ENCODE measurements at places on chromosomes 16 and 17.

DNA sequence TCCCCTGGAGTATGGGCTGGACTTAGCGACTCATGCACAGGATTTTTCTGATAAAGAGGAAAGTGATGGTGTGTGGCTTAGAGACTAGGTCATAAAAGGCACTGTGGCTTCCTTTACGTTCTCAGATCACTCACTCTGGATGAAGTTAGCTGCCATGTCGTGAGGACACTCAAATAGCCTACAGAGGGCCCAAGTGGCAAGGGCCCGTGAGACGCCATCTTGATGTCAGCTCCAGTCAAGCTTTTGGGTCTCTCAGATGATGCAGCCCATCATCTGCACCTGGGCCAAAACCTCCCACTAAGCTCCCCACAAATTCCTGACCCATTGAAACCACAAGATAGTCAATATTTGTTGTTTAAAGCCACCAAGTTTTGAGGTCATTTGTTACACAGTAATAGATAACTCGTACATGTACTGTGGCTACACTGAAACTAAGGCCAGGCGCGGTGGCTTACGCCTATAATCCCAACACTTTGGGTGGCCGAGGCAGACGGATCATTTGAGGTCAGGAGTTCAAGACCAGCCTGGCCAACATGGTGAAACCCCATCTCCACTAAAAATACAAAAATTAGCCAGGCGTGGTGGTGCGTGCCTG is 14.7 kb downstream of the ST6GALNAC2 start:
- DNase-seq = no peak

GRCh38 chr17:18025945-18026776 is 12.8 kb downstream of the ATPAF2 start:
- DNase-seq = no peak

DNA sequence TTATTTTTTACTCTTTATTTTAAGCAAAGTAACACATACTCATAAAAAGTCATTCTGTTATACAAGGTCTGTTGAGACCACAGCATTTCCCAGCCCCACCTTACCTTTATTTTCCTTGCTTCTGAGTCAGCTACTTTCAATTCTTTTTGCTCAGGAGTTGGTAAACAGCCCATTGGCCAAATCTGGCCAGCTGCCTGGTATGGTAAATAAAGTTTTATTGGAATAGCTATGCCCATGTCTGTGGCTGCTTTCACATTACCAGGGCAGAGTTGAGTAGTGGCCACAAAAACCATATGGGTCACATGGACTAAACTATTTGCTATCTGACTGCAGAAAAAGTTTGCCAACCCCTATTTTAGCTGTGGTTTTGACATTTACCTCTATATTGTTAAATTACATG is 3.4 kb upstream of the NSRP1 start:
- DNase-seq = no peak

DNA sequence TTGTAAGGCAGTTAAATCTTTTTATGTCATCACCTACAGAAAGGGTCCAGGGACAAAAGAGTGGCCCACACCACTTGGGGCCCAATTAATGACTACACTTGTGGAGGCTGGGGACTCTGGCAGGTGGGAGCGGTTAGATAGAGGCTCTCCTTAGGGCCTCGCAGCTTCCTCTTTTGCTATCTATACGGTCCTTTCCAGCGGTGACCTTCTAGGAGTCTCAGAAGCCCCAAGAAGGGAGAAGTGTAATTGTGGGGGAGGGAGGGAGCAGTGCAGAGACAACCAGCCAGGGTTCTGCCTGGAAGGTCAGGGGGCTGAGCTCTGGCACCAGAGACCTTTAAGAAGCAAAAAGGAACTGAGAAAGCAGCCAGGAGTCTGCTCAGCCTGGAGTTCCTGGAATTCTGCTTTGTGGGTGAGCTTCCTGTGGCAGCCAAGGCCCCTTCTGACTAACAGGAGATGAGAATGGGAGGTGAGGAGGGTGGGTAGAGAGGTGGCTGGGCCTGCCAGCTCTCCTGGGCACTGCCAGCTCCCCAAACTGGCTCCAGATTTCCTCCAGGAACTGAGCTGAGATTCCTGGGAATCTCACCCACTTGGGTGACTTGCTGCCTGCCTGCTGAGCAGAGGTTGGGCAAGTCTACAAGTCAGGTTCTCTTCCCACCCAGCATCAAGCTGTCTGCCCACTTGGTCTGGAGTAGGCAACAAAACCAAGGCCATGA is 16.3 kb upstream of the MAP3K14 start:
- DNase-seq = no peak

GRCh38 chr17:64259922-64260321 is 3.1 kb downstream of the TEX2 start:
- DNase-seq = no peak

- DNase-seq = no peak
Observed at GRCh38 chr17:39177256-39177655, 11.3 kb upstream of the ARL5C start.

DNA sequence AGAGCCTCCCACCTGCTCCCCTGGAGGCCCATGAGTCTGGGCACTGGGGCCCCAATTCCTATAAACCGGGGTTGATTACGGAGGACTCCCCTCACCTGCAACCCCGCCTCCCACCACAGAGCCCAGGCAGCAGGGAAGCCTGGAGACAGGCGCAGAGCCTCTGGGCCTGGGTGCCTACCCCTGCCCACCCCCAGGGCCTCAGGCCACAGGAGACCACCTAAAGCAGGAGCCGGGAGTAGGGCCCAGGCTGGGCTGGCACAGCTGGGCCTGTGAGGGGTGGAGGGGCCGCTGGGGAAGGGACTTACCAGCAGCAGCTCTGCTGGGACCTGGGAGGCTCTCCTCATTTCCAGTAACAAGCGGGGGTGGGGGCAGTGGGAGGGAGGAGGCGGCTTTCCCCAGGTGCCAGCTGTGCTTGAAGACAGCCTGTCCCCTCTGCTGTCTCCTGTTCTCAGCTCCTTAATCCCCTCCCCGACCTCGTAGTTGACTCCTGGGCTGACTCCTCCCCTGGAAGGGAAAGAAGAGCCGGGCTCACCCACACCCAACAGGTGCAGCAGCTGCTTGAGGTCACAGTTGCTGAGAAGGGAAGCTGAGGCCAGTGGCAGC is 46.8 kb downstream of the TMEM235 start:
- no peak for DNase-seq

GRCh38 chr16:78127130-78127529 is 27.7 kb downstream of the WWOX start:
- no peak for DNase-seq

DNA sequence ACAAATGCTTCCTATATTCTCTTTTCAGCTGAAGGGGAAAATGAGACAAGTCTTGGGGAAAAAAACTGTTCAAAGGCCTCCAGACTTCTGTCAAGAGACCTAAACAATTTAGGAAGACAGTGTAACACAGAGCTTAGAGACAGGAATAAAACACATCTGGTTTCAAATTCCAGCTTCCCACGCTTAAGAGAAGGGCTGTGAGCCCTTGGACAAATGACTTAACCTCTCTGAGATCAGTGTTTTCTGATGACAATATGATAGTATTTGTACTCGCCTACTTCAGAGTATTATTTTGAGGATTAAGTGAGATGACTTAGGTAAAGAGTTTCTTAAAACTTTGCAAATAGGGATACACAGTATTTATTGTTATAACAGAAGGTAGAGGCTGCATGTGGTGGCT is 29.5 kb downstream of the SMURF2 start:
- no peak for DNase-seq

GRCh38 chr17:76130473-76130872 is 10.6 kb downstream of the FOXJ1 start:
- DNase-seq = no peak

GRCh38 chr17:550041-550398 is 164.6 kb downstream of the VPS53 start:
- DNase-seq = no peak

DNA sequence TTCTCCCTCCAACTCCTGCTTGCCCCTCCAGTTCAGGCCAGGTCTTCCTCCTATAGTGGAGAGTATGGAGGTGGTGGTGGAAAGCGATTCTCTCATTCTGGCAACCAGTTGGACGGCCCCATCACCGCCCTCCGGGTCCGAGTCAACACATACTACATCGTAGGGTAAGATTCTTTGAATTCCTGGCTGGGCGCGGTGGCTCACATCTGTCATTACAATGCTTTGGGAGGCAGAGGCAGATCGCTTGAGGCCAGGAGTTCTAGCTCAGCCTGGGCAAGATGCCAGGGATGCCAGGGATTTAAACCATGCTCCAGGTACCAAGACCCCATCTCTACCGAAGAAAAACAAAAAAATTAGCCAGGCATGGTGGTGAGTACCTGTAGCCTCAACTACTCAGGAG is 1.4 kb downstream of the ZG16 start:
- DNase-seq = no peak

GRCh38 chr16:66924527-66925321 is 611 bp downstream of the RRAD start:
- DNase-seq = no peak

DNA sequence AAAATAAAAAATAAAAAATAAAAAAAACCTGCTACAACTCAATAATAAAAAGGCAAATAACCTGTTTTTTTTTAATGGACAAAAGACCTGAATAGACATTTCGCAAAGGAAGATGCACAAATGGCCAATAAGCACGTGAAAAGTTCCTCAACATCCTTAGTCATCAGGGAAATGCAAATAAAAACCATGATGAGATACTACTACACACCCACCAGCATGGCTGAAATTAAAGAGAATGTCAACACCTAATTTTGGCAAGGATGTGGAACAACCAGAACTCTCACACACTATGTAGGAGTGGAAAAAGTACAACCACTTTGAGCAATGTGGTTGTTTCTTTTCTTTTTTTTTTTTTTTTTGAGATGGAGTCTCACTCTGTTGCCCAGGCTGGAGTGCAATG is 24.6 kb downstream of the COG7 start:
- no peak for DNase-seq

DNA sequence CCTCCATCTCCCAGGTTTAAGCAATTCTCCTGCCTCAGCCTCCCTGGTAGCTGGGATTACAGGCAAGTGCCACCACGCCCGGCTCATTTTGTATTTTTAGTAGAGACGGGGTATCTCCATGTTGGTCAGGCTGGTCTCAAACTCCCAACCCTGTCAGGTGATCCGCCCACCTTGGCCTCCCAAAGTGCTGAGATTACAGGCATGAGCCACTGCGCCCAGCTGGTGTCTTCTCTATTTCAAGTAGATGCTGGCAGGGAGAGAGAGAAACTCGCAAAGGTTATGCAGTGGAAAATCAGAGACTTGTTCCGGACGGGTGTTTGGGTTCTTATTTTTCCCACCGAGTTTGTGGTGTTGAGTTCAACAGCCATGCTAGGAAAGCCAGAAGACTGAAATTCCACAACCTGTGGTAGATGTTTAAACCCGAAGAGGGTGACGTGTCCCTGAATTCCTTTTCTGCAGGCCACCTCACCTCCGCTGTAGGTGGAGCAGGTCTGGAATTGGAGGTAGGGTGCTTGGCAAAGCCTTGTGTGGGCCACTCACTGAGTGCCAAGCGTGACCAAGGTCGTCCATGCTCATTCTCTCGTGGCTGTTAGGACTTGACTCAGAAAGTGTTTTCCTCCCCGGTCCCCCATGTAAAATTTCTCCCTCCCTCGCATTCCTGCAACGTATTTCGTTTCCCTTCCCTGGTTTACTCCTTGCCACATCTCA is 7.3 kb upstream of the ZDHHC7 start:
- no peak for DNase-seq

DNA sequence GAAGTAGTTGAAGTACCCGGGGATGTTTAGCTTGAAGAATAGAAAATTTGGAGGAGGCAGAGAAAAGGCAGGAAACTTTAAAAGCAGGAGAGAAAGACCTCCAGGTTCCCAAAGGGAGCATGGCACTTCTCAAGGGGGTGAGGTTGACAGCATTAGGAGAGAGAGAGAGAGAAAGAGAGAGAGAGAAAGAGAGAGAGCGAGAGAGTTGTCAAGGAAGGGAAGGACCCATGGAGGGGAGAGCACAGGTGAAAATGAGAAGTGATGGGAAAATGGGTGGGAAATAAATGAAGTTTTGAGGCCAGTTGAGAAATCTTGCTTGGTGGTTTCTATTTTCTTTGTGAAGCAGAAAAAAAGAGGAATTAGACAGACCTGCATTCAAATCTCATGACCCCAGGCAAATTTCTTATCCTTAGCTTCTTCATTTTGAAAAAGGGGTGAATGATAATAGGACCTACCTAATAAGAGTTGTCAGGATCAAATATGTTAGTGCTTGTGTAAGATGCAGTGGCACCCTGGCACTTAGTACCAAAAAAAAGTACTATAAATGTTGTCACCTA is 24.0 kb downstream of the PRKCB start:
- DNase-seq = no peak

DNA sequence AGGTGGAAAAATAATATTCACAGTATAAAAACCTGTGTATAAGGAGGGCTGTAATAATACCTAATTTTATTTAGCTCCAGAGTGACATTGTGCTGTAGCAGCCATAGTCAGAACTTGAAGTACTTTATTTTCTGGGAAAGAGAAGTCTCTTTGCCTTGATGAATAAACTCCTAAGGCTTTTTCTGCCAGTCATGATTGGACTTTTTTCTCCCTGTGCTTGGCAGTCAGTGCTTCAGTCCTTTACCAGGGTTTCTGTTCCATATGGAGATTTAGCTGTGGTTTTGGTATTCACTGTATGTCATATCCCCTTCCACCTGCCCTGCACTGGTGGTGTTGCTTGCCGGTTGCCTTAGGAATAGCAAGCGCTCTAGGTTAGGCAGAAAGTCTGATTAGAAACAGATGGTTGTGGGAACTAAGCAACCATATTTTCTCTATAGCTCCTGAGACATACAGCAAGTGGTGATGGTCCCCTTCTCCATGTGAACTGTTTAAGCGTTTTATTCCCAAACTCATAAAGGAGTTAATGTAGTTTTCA is 24.7 kb downstream of the DDX42 start:
- DNase-seq = no peak

- DNase-seq = no peak
Observed at GRCh38 chr16:31393056-31393455, at the start of gene ITGAD. Gene ITGAD (plus strand): TSS chr16:31393335. CDS start chr16:31393361, 26 bp downstream.

DNA sequence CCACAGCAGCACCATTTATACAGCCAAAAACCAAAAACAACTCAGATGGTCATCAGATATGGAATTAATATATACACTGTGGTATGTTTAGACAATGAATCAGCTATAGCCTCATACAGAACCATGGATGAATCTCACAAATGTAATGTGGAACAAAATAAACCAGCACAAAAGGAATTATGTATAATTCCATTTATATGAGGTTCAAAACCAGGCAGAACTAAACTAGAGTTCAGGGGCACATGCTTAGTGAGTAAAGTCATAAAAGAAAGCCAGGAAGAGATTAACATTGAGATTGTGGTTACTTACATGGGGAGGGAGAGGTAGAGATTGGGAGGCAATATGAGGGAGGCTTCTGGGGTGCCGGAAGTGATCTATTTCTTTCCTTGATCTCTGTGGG is 231.1 kb downstream of the COPRS start:
- no peak for DNase-seq

- no peak for DNase-seq
Observed at GRCh38 chr17:66807182-66807581, 27.7 kb upstream of the CACNG5 start.

GRCh38 chr17:40094874-40095273 is 5.5 kb downstream of the NR1D1 start:
- DNase-seq = no peak

DNA sequence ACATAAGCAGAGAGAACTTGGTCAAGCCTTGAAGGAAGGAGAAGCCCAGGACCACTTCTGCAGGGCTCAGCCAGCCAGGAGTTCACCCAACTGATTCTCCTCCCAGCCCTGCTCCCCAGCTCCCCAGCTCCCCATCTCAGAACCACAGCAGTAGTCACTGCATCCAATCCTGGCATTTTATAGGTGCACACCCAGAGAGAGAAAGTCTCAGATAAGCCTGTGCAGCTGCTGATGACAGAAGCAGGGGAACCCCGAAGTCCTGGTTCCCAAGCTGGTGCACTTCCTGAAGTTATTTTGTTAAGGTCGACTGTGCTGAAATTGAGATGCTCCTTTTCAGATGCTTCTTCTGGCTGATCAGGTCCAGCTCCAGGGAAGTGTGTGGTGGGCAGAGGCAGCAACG is 6.6 kb downstream of the RNF112 start:
- DNase-seq = no peak
